ENCODE measurements at places on chromosomes 16 and 17. TPM values are rescaled to one million over a fixed set of nuclear protein-coding genes. Genes with fewer than 3 reads are reported as not detected.

DNA sequence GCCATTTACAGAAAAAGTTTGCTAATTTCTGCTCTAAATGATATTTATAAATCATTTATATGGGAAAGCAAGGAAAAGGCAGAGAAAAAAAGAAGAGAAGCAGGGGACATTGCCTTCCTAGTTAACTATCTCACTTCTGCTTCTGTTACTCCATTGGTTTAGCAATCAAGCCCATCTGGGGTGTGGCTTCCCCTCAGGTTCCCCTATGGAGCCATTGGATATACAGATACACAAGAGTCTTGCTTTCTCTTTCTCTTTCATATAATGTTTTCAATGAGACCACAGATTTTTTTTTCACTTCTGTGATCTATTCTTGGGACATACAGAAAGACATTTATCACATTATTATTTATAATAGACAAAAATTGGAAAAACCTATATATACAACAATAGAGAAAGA lies 105.6 kb upstream of the TOM1L1 start:
- no peaks in the 10 kb centered on the region for H3K36me3 ChIP-seq
- H3K27me3 ChIP-seq: no peaks in the 10 kb centered on the region
- no peaks in the 10 kb centered on the region for H3K4me1 ChIP-seq
- no peak overlapping the region for H3K27ac ChIP-seq

DNA sequence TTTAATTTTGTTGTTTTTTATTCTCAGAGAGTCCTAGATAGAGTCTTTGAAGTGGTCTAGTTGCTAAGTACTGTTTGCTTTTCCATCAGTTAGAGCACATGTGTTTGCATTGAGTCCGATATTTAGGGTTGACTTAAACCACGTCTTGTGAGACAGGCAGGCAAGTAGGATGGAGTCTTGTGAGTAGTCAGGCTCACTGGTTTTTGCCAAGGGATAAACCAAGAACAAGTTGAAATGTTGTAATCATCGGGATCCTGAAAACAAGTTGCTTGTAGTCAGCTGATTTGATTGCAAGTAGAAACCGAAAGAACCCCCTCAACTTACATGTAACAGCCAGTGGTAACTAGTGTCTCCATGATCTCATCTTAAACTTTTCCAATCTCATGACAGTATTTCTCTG lies 17.2 kb downstream of the ATP6V0A1 start:
- H3K4me1 ChIP-seq: no peaks in the 10 kb centered on the region
- H3K4me3 ChIP-seq: no peak overlapping the region
- no peak for DNase-seq
- H3K36me3 ChIP-seq: no peaks in the 10 kb centered on the region

DNA sequence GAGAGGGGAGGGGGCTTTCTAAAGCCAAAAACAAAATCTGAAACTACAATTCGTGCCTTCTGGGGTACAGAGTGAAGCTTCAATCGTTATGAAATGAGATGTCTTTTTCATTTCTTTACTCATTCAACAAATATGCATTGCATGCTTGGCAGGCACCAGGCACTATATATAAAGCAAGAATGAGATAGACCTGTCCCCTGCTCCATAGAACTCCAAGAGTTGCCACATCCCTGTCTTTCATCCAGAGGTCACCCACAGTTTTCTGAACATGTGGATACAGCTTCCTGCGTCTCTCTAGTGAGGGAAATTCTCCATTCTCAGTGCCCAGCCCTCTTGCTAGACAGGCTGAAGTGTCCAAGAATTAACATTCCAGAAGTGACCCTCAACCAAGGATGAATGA lies 343.2 kb upstream of the MAF start:
- H3K27me3 ChIP-seq: no peaks in the 10 kb centered on the region
- no peaks in the 10 kb centered on the region for H3K4me1 ChIP-seq
- no peaks in the 10 kb centered on the region for H3K36me3 ChIP-seq
- no peak overlapping the region for H3K4me3 ChIP-seq

GRCh38 chr17:4479340-4479981 lies 19.2 kb upstream of the SPNS2 start:
- H3K36me3 ChIP-seq: no peaks in the 10 kb centered on the region
- H3K4me1 ChIP-seq: no peaks in the 10 kb centered on the region
- H3K27ac ChIP-seq: no peak overlapping the region
- DNase-seq: no peak
- H3K27me3 ChIP-seq: no peaks in the 10 kb centered on the region

GRCh38 chr16:31242206-31242605 lies 17.6 kb upstream of the ITGAM start:
- H3K27me3 ChIP-seq: no peaks in the 10 kb centered on the region
- DNase-seq: no peak
- no peaks in the 10 kb centered on the region for H3K4me1 ChIP-seq
- H3K27ac ChIP-seq: no peak overlapping the region
- H3K4me3 ChIP-seq: no peak overlapping the region
- H3K36me3 ChIP-seq: no peaks in the 10 kb centered on the region

DNA sequence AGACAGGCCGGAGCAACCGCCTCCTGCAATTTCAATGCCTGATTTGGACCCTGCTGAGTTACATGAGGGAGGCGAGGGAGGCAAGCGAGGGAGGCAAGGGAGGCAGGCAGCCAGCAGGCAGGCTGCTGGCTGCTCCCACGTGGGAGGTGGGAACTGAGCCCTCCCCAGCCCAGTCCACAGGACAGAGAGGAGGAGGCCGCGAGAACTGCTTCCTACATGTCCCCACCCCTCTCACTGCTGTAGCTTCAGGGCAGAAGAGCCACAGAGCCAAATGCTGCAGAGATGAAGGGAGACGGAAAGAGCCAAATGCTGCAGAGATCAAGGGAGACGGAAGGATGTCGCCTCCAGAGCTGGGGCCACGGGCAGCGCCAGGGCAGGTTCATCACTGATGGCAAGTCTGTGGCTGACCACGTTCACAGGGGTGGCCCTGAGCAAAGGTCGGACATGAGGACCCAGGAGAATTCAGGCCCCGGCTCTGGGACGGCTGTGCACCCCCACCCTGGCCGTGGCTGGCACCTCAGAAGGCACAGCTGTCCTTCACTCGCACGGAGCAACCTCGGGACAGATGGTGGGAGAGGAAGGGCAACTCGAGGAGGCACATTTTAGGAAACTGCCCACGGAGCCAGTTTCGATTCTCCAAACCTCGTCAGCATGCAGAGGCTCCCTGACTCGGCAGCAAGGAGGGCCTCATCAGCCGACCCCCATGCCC lies 21.5 kb downstream of the RPH3AL start:
- peak overlapping the region; percentile 78 for H3K27ac ChIP-seq
- H3K4me1 ChIP-seq: no peaks in the 10 kb centered on the region
- H3K36me3 ChIP-seq: no peaks in the 10 kb centered on the region
- no peaks in the 10 kb centered on the region for H3K27me3 ChIP-seq

DNA sequence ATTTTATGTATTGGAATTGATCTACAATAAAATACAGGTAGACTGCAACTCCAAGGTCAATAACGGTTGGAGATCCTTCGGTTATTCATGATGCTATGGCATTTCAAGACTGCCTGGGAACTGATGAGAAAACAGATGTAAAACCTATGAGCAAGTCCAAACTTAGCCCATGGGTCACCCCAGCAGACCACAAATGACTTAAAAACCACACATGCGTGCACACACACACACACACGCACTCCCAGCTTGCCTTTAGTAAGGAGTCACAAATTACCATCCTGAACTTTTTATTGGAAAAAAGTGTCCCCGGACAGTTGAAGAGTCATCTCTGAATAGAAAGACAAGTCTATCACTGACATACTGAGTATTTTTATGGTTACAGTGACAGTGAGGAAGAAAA lies 26.7 kb downstream of the TRIM25 start:
- no peaks in the 10 kb centered on the region for H3K4me1 ChIP-seq
- H3K27me3 ChIP-seq: no peaks in the 10 kb centered on the region
- H3K4me3 ChIP-seq: no peak overlapping the region

DNA sequence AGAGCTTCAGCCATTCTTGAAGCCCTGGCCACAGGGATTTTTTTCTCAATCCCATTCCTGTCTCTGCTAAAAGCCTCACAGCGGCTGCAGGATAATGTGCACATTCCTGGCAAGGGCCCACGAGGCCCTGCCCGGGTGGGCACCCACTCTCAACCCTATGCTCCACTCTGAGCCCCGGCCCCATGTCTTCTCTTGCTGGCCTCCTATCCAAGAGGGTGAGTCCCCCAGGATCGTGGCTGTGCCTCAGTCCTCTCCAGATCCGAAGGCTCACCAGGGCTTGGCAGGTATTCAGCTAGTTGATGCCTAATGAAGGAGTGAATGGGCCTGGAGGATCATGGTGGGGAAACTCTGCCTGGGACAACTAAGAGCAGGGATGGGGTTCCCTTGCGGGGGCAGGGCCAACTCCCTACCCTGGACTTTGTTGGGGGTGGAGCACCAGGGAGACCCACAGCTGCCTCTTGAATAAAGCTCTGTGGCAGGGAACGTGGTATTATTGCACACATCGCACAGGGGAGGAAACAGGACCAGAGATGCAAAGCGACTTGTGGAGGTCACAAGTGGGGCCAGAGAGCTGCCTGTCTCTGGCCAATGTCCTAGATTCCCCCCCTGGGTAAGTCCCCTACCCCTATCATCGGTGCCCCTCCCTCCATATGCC lies 5.4 kb downstream of the ARHGAP27 start:
- no peak overlapping the region for H3K27ac ChIP-seq
- H3K27me3 ChIP-seq: peaks cover 4% of the 10 kb centered on the region
- no peaks in the 10 kb centered on the region for H3K36me3 ChIP-seq
- H3K4me3 ChIP-seq: no peak overlapping the region
- no peak for DNase-seq

DNASE1L2 gene
- total RNA-seq: 1.2 TPM

CCL5 gene
- 3.9 TPM for total RNA-seq

Data from uterus (tissue), 4 donors.